ENCODE measurements at places on chromosomes 7 and 10.
A peak's percentile ranks its signal among the peaks of the same experiment; 100 is the strongest.

DNA sequence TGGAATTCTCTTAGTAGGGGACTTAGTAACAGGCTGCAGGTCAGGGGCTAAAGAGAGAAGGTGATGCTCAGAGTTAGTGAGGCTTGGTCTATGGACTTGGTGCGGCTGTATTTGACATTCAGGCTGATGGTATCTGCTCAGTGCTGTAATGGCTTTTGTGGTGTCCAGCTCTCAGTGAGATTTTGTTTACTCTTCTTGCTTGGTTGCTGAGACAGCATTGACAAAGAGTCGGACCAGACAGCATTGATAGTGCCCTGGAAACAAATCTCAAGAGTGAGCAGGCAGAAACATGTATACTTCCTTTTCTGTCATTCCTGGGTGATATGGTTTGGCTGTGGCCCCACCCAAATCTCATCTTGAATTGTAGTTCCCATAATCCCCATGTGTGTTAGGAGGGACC, 202.0 kb downstream of the STK31 start:
- no peak for DNase-seq

DNA sequence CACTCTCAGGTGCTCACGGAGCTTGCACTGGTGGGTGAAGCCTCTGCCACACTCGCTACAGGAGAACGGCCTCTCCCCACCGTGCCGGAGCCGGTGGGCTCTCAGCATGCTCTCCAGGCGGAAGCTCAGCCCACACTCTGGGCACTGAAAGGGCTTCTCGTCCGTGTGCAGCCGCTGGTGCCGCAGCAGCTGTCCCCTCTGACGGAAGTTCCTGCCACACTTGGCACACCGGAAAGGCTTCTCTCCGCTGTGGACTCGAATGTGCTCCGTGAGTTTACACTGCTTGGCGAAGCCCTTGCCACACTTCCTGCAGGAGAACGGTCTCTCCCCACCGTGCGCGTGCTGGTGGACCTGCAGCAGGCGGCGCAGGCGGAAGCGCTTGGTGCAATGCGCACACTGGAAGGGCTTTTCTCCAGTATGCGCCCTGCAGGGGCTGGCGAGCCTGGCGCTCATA, 19.3 kb downstream of the ZNF786 start:
- DNase-seq: no peak

DNA sequence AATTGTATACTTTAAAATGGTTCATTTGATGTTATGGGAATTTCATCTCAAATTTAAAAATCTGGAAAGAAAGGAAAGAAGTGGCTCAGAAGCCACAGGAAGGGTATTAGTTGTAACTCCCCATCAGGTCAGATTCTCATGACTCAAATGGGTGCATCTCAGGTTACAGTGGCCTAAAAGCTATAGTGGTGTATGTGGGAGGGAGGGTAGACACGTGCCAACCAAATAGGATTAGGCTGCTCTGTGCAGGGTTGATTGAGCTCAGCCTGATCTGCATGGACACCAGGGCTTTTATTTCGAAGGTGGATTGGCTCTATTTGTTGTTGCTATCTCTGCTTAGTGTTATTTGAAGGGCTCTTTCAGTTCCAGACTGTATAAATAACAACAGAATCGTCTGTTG, 121.5 kb upstream of the PRR15 start:
- DNase-seq: peak; percentile 55

DNA sequence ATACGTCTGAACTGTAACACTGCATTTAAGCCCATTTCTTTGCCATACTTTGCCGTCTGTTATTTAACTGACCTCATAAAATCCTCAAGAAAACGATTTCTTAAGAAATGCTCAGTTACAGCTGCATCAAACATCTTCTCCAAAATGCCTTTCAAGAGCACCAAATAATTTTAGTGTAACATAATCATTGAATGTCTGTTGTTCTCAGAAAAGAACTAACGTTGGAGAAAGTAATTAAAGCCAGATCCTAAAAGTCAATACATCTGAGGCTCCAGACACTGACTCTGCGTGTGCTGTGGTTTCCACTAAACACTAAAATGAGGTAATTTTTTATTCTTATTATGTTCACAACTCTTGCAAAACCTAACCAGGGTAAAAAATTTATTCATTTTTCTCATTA, 63.7 kb upstream of the LRRC17 start:
- no peak for DNase-seq

GRCh38 chr10:52484206-52485065, 170.4 kb downstream of the DKK1 start:
- no peak for DNase-seq

GRCh38 chr10:62045765-62046521, 144.4 kb downstream of the ARID5B start:
- peak; percentile 66 for DNase-seq

- DNase-seq: no peak
Measured at GRCh38 chr10:71043858-71044257, 155.5 kb upstream of the PCBD1 start.

GRCh38 chr10:65660006-65660405, 1265.8 kb upstream of the LRRTM3 start:
- no peak for DNase-seq

DNA sequence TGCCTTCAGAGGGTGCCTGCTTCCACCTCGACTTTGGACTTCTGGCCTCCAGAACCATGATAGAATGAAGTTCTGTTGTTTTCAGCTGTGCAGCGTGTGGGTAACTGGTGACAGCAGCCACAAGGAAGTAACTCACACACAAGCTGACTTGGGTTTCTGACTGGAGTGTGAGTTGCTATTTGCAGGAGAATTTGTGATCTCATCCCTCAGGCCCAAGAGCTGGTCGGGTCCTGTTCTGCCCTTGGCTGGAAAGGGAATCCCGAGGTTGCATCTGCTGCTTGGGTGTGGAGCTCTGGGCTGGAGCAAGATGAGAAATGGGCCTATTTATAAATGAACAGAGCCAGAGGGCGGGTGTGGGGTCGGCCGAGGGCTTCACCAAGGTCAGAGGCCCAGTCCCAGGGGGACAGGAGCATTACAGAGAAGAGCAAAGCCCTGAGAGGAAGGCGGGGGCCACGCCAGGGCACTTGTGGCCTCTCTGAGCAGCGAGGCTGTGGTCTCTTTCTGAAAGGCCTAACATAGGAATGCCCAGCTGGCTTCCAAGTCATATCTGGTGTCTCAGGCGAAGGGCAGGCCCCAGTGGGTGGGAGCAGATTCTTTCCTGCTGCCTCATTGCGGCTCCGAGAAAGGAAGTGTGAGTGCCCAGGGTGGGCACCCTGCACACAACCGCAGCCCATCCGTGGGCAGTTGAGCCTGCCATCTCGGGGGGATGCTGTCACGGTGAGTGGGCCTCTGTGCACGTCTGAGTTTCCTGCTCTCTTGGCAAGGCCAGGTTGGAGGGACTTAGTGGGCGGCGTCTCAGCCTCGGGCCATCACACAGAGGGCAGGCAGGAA, 26.5 kb upstream of the C10orf71 start:
- DNase-seq: peak; percentile 38

- DNase-seq: no peak
Measured at GRCh38 chr10:125802739-125803138, 20.3 kb downstream of the UROS start.

DNA sequence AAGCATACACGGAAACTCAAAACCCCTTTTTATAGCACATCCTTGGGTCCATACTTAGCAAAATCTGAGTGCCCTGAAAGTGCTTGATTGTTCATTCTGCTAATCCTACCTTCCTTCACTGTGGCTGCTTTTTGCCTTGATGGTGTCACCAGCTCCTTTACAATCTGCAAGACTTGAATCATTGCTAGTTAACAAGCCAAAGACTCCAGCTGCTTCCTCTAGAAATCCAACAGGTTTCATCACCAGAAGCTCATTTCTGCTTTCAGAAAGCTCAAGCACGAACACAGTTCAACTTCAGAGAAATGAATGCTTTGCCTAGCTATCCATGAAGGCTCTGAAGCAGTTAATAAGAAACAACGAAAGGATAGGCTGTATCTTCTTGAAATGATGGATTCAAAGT, 38.0 kb downstream of the USP6NL start:
- no peak for DNase-seq

DNA sequence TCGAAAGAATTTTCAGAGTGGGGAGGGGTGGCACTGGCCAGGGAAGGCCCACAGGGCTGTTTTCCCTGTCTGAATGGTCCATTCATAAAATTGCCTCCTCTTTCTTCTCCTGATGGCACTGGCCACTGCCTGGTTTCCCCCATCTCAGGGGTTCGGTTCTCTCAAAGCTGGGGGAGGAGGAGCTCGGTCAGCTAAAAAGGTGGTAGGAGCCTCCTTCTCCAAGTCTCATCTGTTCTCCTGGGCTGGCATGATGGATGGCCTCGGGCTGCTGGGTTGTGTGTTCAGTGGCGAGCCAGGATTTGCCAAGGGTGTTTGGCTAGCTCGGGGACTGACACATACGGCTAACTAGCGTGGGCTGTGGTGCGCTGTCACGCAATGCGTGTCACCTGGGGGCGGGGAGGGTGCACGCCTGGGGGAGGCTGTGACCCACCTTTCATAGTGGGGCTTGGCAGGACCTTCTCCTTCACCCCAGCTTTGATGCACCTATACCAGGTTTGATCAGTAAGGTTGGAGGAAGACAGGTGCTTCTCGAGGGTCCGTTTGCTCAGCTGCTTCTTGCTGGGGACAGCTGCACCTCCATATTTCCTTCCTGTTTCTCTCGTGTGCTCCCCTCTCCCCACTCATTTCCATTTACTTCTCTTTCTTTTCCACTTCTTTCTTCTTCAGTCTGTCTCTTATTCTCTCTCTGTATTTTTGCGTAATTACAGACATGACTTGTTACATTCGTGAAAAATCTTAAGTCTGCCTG, 36.3 kb downstream of the RBM20 start:
- DNase-seq: no peak

DNA sequence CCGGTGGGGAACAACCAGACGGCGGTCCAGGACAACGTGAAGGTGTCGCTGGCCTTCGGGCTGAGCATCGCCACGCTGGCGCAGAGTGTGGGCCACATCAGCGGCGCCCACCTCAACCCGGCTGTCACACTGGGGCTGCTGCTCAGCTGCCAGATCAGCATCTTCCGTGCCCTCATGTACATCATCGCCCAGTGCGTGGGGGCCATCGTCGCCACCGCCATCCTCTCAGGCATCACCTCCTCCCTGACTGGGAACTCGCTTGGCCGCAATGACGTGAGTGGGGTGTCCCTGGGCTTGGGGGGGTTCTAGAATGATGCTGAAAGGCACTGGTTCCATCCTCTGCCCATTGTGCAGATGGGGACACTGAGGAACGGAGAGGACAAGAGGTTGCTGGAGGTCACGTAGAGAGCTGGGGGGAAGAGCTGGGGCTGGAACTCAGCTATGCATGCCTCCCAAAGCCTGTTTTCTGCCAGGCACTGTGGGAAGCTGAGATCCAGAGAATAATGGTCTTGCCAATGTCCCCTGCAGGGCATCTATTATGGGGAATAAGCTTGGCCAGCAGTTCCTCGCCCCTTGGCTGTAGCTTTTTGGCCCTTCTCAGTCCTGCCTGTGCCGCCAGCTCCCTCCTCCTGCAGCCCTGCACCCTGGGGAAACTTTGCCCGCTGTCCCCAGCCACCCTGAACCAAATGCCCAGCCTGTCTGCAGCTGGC, 523 bp downstream of the AQP1 start:
- DNase-seq: no peak

DNA sequence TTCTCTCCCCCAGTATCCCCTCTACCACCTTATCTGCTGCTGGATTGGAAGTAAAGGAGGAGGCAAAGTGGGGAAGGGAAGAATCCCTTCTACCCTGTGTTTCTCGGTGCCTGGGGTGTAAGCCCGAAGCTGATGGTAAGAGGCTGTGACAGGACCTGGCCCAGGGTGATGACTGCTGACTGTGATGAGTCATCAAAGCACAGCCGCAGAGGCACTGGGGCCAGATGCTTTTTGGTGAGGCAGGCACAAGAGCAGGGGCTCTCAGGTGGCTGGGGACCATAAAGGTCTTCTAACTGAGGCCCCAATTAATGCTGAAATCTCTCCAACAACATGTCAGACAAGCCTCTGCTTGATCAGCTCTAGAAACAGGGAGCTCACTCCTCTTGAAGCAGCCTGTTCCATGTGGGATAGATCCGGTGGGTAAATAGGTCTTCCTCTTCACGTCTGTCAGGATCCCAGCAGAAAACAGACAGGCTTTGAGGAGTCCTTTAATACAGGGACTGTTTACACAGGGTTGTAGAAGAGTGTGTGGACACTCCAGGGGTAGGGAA, 86.1 kb upstream of the PCBD1 start:
- peak; percentile 88 for DNase-seq

DNA sequence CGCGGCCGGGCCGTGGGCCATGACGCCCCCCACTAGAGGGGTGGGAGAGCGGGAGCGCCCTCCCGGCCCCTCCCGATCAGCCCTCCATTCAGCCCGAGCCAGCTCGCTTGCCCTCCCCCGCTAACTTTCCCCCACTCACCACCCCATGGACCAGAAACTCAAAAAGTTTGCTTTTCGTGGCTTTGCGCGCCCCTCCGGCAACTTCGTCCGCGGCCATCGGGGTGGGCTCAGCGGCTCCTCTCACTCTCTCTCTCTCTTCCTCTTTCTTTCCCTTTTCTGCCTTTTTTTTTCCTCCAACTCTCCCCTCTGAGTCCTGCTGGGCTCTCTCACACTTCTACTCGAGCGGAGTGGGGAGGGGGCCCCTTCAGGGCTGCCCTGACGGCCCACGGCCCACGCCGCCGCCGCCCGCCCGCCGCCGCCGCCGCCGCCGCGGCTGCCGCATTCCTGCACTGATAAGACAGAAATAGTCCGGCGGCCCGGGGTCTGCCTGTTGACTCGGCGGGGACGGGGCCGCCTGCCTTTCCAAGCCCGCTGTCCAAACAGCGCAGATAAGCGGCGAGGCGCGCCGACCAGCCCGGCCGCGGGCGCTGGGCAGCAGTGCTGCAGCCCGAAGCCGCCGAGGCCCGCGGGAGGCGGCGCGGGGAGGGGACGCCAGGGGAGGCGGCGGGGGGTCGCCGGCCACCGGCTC, at the start of gene SMARCD3:
Gene SMARCD3, minus strand, starts transcription at position 349 of the 688 bp plus-strand sequence. Its CDS starts 132 bp downstream, at position 217.
- DNase-seq: peak; percentile 21

GRCh38 chr10:126015413-126015812, 119.0 kb downstream of the FANK1 start:
- no peak for DNase-seq

DNA sequence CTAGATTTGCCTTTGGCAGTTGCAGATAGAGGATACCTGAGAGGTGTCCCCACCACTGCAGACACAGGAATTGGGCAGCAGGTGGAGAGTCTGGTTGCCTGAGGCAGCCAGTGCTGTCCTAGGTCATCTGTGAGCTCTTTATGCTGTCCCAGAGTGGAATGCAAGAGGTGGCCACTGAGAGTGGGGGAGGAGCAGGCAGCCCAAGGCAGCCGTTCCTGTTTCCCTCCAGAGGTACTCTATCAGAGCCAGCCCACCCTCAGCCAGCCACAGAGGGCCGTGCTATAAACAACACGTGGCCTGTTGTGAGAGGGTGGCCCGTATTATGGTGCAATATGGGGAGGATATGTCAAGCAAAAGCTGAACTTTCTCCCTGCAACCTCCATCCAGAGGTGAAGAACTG, 8.5 kb downstream of the LRRC18 start:
- DNase-seq: no peak

GRCh38 chr7:40916813-40917212, 782.0 kb downstream of the SUGCT start:
- no peak for DNase-seq

- DNase-seq: no peak
Measured at GRCh38 chr7:157522189-157522588, 185.4 kb downstream of the DNAJB6 start.

Measured in urothelium cell line (cell line).